Renal pelvis (tissue), 12 donors: ENCODE measurements at places on chromosomes 16 and 17. TPM values are rescaled to one million over a fixed set of nuclear protein-coding genes. Genes with fewer than 3 reads are reported as not detected.

- no peak for DNase-seq
These were observed 33.9 kb downstream of the CYTH1 start for GRCh38 chr17:78748048-78748729.

DNA sequence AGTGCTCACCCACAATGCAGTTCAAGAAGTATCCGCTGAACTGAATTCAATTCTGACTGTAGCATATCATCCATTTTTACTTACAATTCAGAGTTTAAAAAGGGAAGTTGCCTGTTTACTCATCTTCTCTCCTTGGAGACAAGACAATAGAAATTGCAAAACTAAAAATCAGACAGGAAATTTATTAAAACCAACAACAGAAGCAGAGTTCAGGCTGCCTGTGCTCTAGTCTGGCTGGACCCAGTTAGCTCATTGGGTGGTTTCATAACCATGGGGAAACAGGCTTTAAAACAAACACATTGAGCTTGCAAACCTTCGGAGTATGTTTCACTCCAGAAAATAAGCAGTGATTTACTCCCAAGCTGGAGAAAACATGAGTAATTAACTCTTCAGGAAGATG is 321.4 kb downstream of the GRIN2A start:
- DNase-seq: no peak

DNA sequence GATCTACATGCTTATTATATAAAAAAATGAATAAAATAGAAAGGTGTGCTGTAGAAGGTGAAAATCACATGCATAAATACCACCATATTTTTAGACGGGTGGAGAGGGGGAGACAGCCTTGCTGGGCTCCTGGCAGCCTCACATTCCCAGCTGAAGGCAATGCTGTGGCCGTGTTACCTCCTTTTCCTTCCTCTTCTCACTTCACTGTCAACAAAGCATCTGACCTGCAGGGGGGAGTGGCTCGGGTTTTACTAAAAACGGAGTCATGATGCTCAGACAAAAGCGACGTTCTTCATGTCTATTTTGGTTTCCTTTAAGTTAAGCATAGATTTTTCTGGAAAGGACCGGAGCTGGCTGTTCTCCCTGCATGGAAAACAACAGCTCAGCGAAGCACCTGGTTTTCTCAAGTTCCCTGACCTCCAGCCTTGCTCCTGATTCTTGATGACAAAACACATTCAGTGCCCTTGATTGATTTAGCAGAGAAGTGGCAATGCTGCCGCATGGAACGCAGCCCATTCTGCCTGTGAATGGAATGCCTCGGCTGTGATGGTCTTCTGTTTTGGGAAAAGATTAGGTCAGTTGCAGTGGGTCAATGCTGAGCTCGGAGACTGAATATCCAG is 5.5 kb upstream of the RPTOR start:
- DNase-seq: no peak

DNA sequence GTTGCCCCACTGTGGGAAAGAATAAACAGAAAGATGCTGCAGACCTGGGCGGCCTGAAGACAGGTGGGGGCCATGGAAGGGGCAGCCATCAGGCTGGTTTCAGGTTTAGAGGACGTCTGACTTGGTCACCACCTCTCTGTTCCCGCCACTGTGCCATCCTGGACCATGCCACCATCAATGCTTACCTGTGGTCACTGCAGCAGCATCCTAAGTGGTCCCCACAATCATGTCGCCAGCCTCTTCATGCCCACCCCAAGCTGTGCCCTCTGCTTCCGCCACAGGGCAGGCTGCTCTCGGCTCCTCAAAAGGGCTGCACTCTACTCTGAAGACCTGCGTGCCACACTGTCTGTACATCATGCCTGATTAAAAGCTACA is 10.4 kb downstream of the SMIM5 start:
- DNase-seq: no peak

GRCh38 chr17:67841992-67842391 is 16.7 kb downstream of the BPTF start:
- no peak for DNase-seq

- DNase-seq: no peak
These were observed 20.1 kb upstream of the KRT19 start for GRCh38 chr17:41547921-41548843.

GRCh38 chr16:15404792-15405191 is 9.2 kb downstream of the MPV17L start:
- DNase-seq: no peak

- no peak for DNase-seq
These were observed 5.0 kb downstream of the THOC6 start for GRCh38 chr16:3028716-3029319.

GRCh38 chr17:17959520-17960361 is 12.5 kb downstream of the TOM1L2 start:
- no peak for DNase-seq

The SLC35B1 gene
- 78.4 TPM for polyA plus RNA-seq

- DNase-seq: no peak
These were observed 10.3 kb downstream of the KNOP1 start for GRCh38 chr16:19707569-19708295.

DNA sequence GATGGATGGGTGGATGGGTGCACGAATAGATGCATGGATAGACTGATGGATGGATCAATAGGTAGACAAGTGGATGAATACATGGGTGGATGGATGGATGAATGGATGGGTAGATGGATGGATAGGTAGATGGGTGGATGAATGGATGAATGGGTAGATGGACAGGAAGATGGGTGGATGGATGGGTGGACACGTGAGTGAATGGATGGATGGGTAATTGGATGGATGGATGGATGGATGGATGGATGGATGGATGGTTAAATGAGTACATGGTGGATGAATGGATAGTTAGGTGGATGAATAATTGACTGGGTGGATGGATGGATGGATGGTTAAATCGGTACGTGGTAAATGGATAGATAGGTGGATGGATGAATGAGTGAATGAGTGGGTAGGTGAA is 89.7 kb upstream of the ZNF469 start:
- DNase-seq: no peak

The BICDL2 gene
- 3.6 TPM for polyA plus RNA-seq

DNA sequence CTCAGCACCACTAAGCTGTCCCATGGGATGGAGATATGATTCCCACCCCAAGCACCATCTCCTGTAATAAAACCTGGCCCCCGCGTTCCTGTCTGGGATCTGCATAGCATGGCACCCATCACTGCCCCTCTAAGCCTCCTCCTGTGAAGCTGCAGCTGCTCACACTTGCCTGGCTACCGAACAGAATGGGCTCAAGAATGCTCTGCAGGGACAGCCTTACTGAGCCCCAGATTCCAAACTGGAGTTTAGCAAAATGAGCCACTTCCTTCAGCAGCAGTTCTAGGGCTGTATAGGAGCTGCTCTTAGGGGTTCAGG is 256.1 kb downstream of the CPPED1 start:
- DNase-seq: no peak

DNA sequence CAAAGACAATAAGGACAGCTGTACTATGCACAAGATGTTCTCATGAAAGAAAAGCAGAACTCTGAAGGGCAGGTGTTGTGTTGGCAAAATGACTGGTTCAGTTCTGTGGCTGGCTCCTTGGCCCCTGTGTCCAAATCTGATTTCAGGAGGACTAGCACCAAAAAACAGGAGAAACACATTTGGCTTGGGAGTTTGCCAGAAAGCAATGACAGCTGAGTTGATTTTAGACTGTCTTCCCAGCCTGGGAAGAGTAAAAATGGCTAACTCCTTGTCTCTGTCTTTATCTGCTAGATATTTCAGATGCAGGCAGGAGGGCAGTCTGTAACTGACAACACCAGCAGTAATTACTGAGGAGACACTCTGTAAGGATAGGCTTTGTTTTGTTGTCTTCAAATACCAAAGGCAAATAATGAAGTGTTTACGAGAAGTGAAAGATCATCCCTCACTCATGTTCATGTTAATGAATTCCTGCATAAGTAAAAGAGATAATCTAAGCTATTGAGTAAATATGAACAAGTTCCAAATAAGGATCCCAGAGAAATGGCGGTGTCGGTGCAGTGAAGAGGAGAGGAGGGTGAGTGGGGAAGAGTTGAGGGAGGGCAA is 989.0 kb downstream of the CDH11 start:
- no peak for DNase-seq

- DNase-seq: no peak
These were observed 18.4 kb downstream of the SMIM36 start for GRCh38 chr17:55492781-55493341.

The GNGT2 gene
- 2.2 TPM for polyA plus RNA-seq

DNA sequence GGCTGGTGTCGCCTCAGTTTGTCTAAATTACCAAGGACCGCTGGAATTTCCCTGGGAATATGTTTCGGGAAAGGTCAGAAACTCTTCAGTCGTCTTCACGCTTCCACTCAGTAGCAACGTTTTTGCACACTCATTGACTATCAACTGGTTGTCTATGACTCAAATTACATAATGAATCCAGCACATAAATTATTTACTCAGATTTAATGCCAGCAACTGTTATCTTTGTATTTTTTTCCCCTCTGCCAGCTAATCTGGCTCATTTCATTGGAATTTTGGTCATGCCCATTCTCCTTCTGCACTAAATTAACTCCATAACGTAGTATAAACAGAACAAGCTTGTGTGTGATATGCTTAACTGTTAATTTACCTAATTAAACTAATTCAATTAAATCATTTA is 372.7 kb upstream of the ZFHX3 start:
- DNase-seq: no peak

The ZG16 gene
- polyA plus RNA-seq: not detected

DNA sequence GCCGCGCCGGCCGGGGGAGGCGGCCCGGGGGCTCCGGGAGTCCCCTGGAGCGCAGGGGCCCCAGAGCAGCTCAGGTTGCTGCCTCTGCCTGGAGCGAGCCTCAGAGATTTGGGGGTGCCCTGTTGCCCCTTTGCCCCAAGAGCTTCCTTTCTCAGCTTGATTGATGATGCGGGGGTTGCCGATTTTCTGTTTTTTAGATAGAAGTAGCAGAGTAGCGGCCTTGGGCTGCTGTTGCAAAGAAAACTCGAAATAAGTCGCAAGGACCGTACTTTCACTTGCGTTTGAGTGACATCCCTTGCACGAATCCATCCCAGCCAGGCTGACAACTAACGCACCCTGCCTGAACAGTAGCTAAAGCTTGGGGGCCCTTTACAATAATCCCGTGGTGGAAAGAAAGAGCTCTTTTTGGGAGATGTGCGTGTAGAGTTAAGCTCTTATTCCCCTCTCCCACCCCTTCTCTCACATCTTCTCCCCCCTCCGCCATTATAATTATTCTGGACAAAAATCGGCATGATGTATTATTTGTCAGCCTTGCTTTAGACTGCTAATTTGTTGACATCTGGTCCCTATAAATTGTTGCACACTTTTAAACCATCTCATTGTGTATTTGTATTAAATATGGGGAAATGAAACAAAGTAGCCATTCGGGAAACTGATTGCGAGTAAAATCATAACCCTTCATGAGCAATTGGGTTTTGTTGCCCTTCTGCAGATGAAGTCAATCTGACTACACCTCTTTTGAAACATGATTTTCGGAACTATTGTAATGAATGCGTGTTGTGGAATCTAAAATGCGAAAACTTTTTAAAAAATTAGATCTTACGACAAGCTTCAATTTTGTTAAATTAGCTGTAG is 873 bp downstream of the USP10 start:
- DNase-seq: no peak

The ACE gene
- polyA plus RNA-seq: 23.6 TPM

The TK1 gene
- polyA plus RNA-seq: 32.5 TPM

The BIRC5 gene
- polyA plus RNA-seq: 26.5 TPM

- no peak for DNase-seq
These were observed 153.9 kb upstream of the CHMP6 start for GRCh38 chr17:80837711-80838110.

- DNase-seq: no peak
These were observed 46.9 kb upstream of the SIAH1 start for GRCh38 chr16:48432136-48432535.

The DBF4B gene
- 12.0 TPM for polyA plus RNA-seq

DNA sequence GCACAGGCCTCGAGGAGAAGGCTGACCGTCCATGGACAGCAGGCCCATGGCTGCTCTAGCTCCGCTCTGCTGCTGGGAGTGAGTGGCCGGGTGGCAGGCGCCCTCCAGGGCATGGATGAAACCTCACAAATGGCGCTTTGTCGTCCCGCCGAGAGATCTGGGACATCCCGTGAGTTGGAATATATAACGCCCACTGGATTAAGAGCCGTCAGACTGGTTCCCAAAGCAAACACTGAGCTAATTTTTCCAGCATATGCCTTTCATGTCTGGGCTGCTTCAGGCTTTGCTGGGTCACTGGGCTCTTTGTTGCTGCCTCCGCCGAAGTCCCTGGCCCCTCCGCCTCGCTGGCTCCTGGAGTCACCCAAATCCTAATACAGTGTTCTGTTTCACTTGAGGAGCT is 266.3 kb downstream of the FOXL1 start:
- DNase-seq: no peak
